PC-3 (cell line): ENCODE measurements at places on chromosomes 2 and 18. TPM values are rescaled to one million over a fixed set of nuclear protein-coding genes. Genes with fewer than 3 reads are reported as not detected.
A peak's percentile ranks its signal among the peaks of the same experiment; 100 is the strongest.

Gene FKBP1B
- total RNA-seq, result 2.1 and 2.7 TPM in 2 replicates

Gene MGAT4A
- 1.7 and 6.1 TPM in 2 replicates for total RNA-seq

Gene SRD5A2
- total RNA-seq, result 0.07 TPM in 1 of 2 replicates, not detected in the other

Gene SLC16A14
- total RNA-seq, result 12.4 and 14.4 TPM in 2 replicates

Gene TUBA3E
- total RNA-seq, result not detected in 2 replicates

Gene ATL2
- total RNA-seq, result 65.3 and 89.4 TPM in 2 replicates

Gene LRATD1
- 35.4 and 41.3 TPM in 2 replicates for total RNA-seq

Gene TTC39C
- 24.7 and 26.3 TPM in 2 replicates for total RNA-seq

Gene GRB14
- total RNA-seq, result 0.63 and 0.84 TPM in 2 replicates

Gene TMEM185B
- total RNA-seq, result 67.5 and 83.6 TPM in 2 replicates

Gene DCDC2C
- not detected in 2 replicates for total RNA-seq

Gene NAGK
- 55.5 and 70.5 TPM in 2 replicates for total RNA-seq

Gene HOXD12
- total RNA-seq, result not detected in 2 replicates

- DNase-seq, result no peak
Observed at GRCh38 chr2:46444732-46445131, 34.6 kb upstream of the TMEM247 start.

GRCh38 chr2:197813093-197813787, 8.8 kb downstream of the PLCL1 start:
- peak; percentile 67 for DNase-seq

- DNase-seq, result no peak
Observed at GRCh38 chr2:74693213-74693612, 39.2 kb downstream of the SEMA4F start.

DNA sequence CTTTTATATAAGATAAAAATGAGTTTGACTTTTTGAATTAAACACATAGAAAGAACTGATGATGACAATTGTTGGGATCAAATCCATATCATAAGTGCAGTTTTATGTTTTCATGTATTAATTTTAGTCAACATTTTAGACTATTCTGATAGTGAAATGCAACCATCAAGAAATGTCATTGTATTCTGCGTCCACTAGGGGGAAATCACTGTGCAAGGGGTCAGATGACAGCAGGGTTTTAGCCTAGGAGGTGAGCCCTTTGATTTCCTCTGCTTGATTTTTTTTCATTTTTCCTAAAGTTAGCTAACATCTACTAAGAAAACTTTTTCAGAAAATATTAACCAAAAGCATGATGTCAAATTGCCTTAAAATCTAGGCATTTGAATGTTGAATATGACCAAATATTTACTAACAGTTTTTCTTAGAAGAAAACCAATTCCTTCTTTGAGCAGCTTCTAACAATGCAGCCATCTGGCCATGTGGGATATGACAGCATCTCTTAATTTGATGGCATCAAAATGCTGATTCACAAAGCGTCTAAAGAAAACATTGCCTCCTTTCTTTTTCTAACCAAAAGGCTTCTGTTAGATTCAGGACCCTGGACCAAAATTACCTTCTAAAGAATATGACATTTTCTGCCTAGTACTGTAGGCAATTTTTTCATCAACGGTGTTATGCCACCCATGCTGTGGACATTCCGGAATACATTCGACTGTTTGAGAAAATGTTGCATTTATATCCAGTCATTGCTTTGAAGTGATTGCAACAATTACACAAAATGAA, 141.5 kb downstream of the SPHKAP start:
- peak; percentile 51 for DNase-seq

GRCh38 chr2:133841900-133842299, 273.6 kb upstream of the NCKAP5 start:
- peak; percentile 97 for DNase-seq

- peak; percentile 88 for DNase-seq
Observed at GRCh38 chr2:174971868-174972781, 33.1 kb downstream of the CHN1 start.

DNA sequence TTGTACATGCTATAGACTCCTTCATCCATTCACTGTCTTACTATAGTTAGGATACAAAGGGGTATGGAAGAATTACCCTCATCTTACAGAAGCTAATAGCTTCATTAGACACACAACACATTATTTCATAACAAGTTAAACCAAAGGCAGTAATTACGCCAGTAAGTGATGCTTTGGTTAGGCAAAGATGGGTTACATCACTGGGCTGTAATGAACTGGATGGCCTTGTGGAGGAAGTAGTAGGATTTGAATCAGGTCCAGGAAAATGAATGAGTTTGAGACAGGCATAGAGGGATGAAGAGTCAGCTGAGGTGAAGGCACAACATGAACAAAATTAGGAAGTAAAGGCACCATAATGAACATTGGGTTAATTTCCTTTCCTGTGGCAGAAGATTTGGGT, 80.1 kb downstream of the SOCS6 start:
- DNase-seq, result no peak

DNA sequence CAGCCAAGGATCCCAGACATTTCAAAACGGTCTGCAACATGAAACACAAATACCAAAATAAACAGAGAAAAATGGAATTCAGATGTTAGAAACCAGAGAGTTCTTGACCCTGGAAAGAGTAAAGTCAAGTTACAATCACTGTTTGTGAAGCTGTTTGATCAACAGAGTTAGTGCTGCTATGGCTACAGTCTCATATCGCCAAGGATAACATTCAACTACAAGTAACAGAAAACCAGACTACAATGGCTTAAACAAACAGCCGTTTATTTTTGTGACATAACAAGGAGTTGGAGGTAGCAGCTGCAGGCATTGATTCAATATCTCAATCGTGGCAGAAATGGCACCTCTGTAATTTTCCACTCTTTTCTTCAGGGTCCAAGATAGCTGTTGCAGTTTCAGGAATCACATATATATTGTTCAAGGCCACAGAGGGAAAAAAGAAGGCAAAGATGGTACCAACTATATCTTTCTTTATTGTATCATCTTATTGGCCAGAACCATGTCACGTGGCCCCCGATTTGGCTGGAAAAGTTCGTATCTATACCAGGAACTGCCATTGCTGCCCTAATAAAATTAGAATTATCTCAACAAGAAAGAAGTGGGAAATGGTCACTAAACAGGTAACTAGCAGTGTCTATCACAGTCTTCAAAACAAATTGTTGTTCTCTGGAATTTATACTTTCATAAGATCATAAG, 17.7 kb upstream of the HNRNPLL start:
- DNase-seq, result no peak

- no peak for DNase-seq
Observed at GRCh38 chr18:79531386-79531785, 135.7 kb downstream of the NFATC1 start.

GRCh38 chr2:15754703-15755099, 163.0 kb downstream of the DDX1 start:
- DNase-seq, result no peak

GRCh38 chr2:191465766-191466420, 212.0 kb upstream of the NABP1 start:
- peak; percentile 28 for DNase-seq

- DNase-seq, result no peak
Observed at GRCh38 chr2:57050007-57050406, 866.2 kb downstream of the CCDC85A start.

- peak; percentile 90 for DNase-seq
Observed at GRCh38 chr2:31384771-31385276, 29.7 kb downstream of the XDH start.

- peak; percentile 98 for DNase-seq
Observed at GRCh38 chr2:47906157-47907038, at the start of gene FBXO11. FBXO11 (minus strand) TSS chr2:47906498; CDS start chr2:47905720, 778 bp downstream.

- no peak for DNase-seq
Observed at GRCh38 chr18:77405096-77405495, 155.4 kb downstream of the GALR1 start.

- no peak for DNase-seq
Observed at GRCh38 chr2:10915236-10915635, 3.5 kb downstream of the KCNF1 start.

DNA sequence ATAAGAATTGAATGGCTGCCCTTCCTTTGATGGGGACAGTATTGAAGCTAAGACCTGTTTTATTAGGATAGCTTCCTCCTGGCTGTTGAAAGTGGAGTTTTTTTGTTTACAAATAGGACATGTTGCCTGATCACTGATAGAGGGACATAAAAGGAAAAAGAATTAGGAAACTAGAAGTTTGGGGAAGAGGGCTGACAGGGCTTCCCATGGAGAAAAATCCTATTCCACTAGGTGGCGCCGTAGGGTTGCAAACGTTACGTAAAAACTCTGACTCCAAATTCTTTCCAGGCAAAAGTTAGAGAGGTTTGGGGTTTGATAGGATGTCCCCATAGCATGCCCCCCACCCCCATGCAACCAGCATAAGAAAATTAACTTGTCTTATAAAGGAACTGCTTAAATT, 11.1 kb upstream of the RBFA start:
- no peak for DNase-seq
